ENCODE measurements at places on chromosomes 11 and 22. TPM values are rescaled to one million over a fixed set of nuclear protein-coding genes. Genes with fewer than 3 reads are reported as not detected.

The DAGLA gene
- 2.7 TPM for total RNA-seq

The SLC22A25 gene
- not detected for total RNA-seq

DNA sequence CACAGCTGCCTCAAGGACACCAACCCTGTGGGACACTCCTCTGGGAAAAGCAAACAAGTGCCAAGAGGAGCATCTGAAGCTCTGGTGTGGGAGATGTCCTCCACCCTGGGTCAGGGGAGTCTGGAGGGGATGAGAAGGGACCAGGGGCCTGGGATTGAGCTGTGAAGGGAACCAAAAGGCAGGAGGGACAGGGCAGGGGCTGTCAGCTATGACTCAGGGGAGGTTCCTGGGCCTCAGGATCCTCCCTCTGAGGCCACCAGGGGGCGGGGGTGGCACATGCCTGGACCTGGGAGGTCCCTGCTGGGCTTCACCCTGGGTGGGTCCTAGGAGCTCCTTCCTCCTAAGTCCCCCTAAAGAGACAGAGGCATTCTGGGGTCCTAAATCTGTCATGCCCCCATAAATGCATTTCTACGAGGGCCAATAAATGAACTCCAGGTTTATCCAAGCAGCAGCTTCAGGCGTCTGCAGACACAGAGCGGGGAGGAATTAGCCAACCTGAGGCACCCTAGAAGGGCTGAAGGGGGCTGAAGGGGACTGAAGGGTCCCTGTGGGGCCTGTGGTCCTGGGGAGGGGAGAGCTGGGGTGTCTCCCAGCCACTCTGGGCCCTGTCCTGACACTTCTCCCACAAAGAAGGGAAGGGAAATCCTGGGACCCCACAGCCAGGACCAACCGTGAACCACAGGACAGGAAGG is 31.9 kb upstream of the IGLL5 start:
- no peak for DNase-seq

The DDI1 gene
- not detected for total RNA-seq

GRCh38 chr11:45930951-45931570 is 8.6 kb downstream of the LARGE2 start:
- DNase-seq = no peak

- DNase-seq = no peak
Measured at GRCh38 chr11:27873664-27874063, 173.4 kb upstream of the BDNF start.

DNA sequence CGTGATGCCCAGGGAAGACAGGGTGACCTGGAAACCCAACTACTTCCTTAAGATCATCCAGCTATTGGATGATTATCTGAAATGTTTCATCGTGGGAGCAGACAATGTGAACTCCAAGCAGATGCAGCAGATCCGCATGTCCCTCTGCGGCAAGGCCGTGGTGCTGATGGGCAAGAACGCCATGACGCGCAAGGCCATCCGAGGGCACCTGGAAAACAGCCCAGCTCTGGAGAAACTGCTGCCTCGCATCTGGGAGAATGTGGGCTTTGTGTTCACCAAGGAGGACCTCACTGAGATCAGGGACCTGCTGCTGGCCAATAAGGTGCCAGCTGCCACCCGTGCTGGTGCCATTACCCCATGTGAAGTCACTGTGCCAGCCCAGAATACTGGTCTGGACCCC is 43.5 kb upstream of the DAGLA start:
- no peak for DNase-seq

The PLAAT4 gene
- 28.6 TPM for total RNA-seq
